ENCODE measurements at places on chromosomes 2 and 18.
A peak's percentile ranks its signal among the peaks of the same experiment; 100 is the strongest.

GRCh38 chr2:12606472-12607000 is 110.2 kb upstream of the TRIB2 start:
- DNase-seq, result peak; percentile 73

DNA sequence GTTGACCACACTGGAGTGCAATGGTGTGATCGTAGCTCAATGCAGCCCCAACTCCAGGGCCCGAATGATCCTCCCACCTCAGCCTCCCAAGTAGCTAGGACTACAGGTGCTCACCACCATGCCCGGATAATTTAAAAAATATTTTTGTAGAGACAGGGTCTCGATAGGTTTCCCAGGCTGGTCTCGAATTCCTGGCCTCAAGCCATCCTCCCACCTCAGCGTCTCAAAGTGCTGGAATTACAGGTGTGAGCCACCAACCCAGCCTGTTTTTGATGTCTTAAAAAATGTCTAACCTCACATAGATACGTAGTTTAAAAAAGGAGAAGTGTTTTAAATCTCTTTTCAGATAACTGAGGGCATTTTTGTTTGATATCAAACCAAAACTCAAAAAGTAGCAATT is 37.6 kb downstream of the IMPA2 start:
- DNase-seq, result no peak

DNA sequence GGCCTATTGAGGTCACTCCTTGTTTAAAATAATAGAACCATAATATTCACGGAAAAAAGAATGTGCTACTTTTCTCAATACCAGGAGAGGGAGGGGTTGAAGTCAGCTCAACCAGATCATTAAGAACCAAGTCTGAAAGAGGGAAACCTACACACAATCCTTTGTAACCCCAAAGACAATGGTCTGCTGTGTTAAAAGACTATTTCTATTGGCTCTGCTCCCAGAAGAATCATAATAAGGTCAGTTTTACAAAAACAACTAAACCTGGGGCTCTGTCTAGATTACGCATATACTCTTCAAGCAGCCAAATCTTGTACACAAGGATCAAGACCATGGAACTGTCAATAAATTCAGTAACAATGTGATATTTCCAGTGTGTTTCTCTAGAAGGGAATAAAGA is 177.2 kb upstream of the CRIM1 start:
- DNase-seq, result peak; percentile 36

DNA sequence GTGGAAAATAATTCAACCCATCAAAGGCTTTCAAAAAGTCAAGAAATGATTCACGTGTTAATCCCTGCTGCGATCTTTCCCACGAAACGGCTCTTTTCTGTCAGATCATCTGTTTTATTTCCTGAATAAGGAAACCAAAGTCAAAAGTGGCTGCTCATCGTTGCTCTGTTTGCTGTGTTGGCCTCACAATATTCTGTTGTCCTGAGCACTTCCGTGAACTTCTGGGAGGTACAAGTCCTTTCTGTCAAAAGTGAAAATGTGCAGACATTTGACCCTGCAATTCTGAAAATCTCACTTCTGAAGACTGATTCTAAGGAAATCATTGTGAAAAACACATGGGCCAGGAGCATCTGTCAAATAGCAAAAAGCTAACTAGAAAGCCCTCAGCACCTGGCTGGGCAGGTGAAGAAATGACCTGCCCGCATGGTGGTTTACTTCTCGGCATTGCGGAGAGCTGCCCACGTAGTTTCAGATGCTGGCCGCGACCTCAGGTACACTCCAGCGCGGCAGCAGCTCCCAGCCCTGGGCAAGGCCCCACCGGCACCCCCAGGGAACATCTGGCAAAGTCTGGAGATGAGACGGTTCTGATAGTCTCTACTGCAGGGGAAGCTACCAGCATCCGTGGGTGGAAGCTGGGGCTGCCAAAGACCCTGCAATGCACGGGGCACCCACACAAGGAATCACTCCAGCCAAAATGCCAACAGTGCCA is 31.9 kb upstream of the GPC1 start:
- no peak for DNase-seq

DNA sequence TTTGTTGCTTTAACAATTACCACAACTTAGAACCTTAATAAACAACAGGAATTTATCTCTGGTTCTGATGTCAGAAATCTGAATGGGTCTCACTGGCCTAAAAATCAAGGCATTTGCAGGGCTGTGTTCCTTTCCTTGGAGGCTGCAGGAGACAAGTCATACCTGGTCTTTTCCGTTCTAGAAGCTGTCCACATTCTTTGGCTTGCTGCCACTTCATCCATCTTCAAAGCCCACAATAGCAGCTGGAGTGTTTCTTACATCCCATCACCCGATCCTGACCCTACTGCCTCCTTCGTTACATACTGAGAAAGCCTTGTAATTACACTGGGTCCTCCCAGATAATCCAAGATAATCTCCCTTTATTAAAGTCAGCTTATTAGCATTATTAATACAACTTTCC is 18.1 kb downstream of the NETO1 start:
- peak; percentile 37 for DNase-seq

DNA sequence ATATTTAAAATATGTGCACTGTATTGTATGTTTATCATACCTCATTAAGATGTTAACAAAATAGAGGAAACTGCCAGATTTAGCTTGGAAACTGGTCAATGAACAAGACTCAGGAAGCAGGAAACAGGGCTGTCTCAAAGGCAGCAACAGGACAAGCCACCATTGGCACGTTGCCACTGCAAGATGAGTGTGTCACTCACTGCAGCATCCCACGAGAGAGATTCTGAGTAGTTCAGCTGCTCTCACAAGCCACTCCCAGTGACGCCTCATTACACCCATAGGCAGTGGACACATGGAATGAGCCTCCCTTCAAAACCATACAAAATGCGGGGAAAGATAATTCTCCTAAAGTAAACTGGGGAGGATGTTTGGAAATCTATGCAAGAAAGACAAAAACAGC is 181.9 kb upstream of the DLGAP1 start:
- no peak for DNase-seq

DNA sequence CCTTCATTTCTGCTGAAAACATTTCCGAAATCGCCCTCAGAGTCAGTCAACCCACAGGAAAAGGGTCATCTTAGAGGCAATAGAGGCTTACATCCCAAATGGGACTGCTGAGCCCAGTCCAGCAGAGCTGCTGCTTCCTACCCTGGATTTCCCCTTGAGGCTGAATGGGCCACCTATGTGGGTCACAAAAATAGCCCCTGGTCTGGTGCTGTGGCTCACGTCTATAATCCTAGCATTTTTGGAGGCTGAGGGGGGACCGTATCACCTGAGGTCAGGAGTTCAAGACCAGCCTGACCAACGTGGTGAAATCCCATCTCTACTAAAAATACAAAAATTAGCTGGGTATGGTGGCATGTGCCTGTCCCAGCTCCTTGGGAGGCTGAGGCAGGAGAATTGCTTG is 49.3 kb downstream of the ADNP2 start:
- DNase-seq, result no peak

Measured in astrocyte of the spinal cord (primary cell).